ENCODE measurements at places on chromosomes 2 and 18.

GRCh38 chr18:51162617-51163016, 34.9 kb downstream of the MEX3C start:
- DNase-seq = no peak

- no peak for DNase-seq
These were observed 34.1 kb upstream of the HNMT start for GRCh38 chr2:137930146-137930545.

GRCh38 chr2:15517793-15518192, 43.3 kb downstream of the NBAS start:
- no peak for DNase-seq

- no peak for DNase-seq
These were observed 188.7 kb upstream of the SATB2 start for GRCh38 chr2:199646439-199646838.

- DNase-seq = peak; percentile 22
These were observed 133.8 kb upstream of the TWIST2 start for GRCh38 chr2:238714038-238714528.

GRCh38 chr2:225399504-225399903, at the start of gene NYAP2:
Gene NYAP2, plus strand, starts transcription at chr2:225399710. Its CDS starts 9,171 bp downstream, at chr2:225408881.
- no peak for DNase-seq
